ENCODE measurements at places on chromosomes 5 and 9.

GRCh38 chr5:5787373-5787772, 364.9 kb downstream of the ICE1 start:
- DNase-seq = no peak

DNA sequence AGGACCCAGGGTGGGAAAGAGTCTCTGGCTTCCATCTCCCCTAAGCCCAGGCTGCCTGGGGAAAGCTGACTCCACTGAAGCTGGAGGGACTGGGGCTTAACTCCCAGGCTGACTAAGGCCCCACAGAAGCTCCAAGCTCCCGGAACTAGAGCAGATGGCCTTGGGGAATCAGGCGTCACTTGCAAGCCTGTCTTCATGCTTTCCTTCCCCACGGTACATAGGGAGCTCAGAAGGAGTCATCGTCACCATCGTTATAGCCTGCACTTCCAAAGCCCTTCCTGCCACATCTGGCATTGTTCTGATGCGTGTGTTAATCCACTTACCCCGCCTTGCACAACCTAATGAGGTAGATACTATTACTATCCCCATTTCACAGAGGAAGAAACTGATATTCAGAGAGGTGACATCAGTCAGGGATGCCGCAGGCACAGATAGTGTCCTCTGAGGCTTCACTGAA, 11.5 kb downstream of the AQP3 start:
- no peak for DNase-seq

DNA sequence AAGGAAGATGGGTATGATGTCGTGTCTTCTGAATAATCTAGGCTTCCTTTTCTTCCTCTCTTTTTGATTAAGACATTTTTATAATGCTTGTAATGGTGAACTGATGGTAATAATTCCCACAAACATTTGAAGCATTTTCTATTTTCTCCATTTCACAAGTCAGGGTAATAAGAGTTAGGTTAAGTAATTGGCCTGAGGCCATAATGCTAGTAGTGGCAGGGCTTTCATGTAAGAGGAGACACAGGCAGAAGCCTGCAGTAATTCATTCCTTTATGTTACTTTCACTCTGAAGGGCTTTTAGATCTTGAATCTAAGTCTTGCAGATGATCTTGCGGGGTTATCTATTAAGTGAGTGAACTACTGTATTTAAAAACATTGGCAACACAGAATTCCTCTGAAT, 374.9 kb downstream of the MAT2B start:
- DNase-seq = no peak

DNA sequence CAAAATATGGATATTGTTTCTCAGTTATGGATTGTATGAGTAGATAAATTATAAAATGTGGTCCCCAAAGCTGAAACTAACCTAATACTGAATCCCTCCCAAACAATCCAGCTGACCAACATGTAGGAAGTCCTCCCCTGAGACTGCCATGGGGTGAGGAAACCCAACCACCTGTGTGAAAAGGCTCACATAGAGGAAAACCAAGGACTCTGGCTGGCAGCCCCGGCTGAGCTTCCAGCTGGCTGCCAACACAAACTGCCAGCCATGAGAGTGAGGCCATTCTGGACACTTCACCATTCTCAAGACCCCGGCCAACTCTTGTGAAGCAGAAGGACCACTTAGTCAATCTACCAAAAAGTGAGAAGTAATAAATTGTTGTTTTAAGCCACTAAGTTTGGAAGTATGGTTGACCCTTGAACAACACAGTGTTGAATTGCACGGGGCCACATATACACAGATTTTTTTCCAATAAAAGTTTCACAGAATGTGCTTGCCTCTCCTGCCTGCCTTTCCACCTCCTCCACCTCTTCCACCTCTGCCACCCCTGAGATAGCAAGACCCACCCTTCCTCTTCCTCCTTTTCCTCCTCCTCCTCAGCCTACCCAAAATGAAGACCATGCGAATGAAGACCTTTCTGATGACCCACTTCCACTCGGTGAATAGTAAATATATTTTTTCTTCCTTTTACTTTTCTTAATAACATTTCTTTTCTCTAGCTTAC, 15.3 kb upstream of the NRG2 start:
- DNase-seq = no peak

DNA sequence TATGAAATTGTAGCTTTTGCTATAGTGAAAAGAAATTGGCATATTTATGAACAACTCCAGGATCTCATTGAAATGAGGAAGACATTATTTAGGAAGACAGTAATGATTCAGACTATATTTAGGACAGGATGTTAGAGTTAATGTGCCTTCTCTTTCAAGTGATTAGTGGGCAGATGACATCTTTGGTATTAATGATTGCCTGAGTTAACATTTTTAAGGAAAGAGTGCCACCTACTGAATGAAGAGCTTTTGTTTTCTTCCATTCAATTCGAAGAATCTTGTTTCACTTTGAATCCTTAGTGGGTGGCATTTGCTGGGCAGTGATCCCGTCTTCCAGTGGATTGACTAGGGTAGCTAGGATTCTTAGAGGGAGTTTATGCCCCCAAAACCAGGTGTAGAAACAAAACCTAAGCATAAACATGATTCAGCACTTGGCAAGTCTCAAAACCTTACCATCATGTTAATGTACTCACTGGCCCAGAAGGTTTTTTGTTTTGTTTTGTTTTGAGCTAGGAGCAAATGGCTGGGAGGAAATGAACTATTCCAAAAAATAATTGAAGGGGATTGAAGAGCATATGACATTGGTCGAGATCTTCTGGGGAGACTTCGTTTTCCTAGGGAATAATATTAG, 23.2 kb downstream of the MAP3K1 start:
- DNase-seq = no peak

DNA sequence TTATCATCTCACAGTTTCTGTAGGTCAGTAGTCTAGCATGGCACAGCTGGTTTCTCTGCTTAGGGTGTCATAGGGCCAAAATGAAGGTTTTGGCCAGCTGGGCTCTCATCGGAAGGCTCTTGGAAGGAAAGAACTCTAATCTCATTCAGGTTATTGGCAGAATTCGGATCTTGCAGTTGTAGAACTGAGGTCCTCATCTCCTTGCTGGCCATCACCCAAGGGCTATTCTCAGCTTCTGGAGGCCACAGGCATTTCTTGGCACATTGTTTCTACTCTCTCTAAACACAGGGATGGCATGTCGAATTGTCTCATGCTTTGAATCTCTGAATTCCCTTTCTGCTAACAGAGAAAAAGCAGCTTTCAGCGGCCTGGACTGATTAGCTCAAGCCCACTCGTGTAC, 258.0 kb upstream of the SMARCA2 start:
- no peak for DNase-seq

DNA sequence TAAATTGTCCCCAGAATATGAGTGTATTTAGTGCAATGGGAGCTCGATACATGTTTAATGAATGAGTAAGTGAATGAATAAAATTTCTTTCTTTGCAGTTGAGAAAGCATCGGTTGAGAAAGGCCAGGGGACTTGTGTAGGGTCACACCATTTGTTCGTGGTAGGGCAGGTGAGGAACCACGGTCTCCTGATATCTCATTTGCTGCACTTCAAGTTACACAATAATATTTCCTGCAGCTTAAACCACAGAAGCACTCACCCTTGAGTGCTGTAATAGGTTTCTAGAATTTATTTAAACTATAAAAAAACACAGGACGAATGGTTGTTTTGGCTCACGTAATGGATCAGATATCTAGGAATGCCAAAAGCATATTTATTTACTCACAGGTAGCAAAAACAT, 429.8 kb downstream of the SPATA31D1 start:
- DNase-seq = no peak

DNA sequence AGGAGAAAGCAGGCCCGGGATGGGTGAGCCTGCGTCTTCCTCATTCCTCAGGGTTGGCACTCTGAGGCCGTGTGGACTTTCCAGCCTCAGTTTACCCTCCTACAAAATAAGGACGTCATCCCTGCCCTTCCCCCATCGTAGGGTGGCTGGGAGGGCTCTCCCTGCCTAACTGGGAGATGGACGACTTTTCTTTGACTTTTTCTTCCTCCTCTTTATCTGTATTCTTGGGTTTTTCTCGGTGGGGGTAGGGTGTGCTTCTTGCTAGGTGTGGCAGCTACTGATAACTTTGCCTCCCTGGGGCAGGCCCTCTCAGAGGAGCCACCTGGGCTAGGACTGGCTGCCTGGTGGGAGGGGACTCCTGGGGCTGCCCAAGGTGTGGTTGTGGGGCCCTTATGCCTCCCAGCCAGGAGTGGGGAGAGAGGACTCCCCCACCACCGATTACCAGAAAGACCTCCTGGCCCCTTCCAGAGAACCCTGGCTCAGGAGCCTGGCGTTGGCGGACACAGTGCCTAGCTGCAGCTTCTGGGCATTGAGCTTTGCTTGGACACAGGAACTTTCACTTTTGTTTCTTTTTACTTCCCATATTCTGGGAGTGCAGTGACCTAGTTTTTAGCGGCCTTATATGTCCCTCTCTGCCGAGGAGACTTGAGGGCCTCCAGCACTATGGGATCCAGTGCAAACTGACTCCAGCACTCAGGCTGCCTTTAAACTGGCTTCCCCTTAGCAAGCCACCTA, 6.1 kb downstream of the GLIPR2 start:
- DNase-seq = no peak

DNA sequence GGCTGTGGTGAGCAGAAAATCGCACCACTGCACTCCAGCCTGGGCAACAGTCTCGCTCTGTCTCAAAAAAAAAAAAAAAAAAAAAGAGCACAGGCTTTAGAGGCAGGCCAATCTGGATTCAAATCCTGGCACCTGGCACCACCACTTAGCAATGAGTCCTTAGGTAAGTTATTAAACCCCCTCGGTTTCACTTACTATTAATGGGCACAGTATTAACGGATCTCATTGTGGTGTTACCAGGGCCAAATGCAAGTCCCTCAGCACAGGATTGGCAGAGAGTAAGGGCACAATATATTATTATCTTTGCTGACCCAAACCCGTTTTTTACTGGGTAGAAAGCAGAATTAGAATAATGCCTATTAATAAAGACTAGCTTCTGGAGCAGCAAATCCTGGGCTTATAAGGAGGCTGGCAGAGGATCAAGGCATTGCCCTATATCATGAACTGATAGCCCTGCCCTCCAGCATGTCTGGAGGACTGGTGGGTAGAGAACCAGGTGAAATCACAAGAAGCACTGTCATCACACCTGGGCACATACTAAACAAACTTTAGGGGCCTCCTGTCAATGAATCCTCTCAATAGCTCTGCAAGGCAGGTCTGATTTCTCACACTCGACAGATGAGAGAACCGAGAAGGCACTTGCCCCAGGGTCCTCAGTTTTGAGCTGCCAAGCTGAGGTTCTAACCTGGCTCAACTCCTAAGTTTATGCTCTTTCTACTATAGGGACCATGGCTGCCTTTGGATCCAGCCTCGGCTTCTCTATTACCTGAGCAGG, 17.7 kb downstream of the PCDHGC5 start:
- DNase-seq = no peak

DNA sequence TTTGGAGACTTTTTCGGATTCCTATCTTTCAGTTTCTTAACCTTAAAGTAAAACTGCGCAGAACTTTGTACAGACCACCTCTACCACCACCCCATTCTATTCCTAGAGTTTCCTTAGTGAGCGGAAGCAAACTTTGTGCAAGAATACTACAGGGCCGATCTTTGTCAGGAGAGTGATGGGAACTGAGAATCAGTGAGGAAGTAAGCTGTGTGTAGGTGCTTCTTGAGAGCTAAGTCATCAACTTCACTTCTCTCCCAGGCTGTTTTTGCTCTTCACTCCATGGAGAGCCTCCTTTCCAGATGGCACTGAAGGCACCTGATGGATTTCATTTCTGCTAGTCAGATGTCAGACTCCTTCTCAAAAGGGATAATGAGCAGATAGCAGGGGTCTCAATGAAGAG, 127.3 kb downstream of the SPATA31D1 start:
- no peak for DNase-seq

GRCh38 chr5:128574041-128574440, 36.0 kb upstream of the FBN2 start:
- DNase-seq = no peak

GRCh38 chr9:124662561-124662960, 108.5 kb downstream of the NR6A1 start:
- no peak for DNase-seq

GRCh38 chr5:2840372-2840915, 89.0 kb upstream of the IRX2 start:
- DNase-seq = no peak

- DNase-seq = no peak
Measured at GRCh38 chr5:37437711-37438110, 58.6 kb downstream of the WDR70 start.

- DNase-seq = no peak
Measured at GRCh38 chr9:82531795-82532194, 531.1 kb downstream of the RASEF start.

GRCh38 chr9:110092792-110093191, 115.2 kb downstream of the C9orf152 start:
- DNase-seq = no peak

- peak; percentile 2 for DNase-seq
Measured at GRCh38 chr9:121399883-121400607, 30.0 kb upstream of the STOM start.

DNA sequence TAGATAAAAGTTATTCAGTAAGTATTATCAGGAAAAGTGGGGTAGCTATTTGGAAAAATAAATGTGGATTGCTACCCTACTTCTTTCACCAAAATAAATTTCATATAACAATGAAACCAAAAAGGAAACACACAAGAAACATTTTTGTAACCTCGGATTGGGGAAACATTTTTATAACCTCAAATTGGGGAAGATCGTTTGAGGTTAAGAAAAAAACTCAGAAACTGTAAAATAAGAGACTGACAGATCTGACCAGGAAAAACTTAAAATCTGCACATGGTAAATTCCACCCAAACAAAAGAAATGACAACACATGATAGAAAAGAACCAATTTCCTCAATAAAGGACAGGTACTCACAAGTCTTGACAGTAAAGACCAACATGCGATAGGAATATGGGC, 13.5 kb downstream of the EFCAB9 start:
- DNase-seq = no peak

- no peak for DNase-seq
Measured at GRCh38 chr5:39213447-39214207, 5.7 kb downstream of the FYB1 start.

GRCh38 chr9:127277770-127278169, 13.2 kb downstream of the GARNL3 start:
- no peak for DNase-seq

- DNase-seq = no peak
Measured at GRCh38 chr5:179439181-179439985, 94.1 kb upstream of the ADAMTS2 start.

DNA sequence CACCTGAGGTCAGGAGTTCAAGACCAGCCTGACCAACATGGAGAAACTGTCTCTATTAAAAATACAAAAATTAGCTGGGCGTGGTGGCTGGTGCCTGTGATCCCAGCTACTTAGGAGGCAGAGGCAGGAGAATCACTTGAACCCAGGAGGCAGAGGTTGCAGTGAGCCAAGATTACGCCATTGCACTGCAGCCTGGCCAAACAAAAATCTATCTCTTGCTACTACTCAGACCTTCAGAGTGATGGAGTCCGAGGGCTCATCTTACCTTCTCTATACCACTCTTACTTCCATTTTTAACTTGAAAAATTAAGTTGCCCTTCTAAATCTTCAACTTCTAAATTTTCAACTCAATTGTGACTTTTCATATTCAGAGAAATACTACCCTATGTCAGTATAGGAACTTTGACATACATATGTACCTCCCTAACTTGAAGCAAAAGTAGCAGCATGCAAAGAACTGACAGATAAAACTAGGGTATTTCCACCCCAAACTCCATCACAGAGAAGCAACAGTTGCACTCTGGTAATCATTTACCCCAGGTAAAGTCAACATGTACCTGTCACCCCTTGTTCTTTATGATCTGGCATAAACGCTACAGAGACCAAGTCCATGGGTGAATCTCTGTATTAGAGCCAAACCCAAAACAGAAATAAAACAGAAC, 11.4 kb downstream of the ZFAND5 start:
- no peak for DNase-seq
